ENCODE measurements at places on chromosomes 6 and 20. TPM values are rescaled to one million over a fixed set of nuclear protein-coding genes. Genes with fewer than 3 reads are reported as not detected.

Gene SLC17A2
- total RNA-seq, result not detected

Gene YIPF3
- 106 TPM for total RNA-seq

Gene IGF2R
- 233 TPM for total RNA-seq

Gene ABHD16B
- not detected for total RNA-seq

Gene KCNK16
- not detected for total RNA-seq

Gene PI3
- not detected for total RNA-seq

Gene POPDC3
- total RNA-seq, result 6.7 TPM

Gene FBXO9
- 35.7 TPM for total RNA-seq

Gene TMEM63B
- 42.1 TPM for total RNA-seq

Gene HLA-DRA
- 0.17 TPM for total RNA-seq

Gene SLC26A8
- total RNA-seq, result not detected

Gene TCEA2
- total RNA-seq, result 25.2 TPM

Gene TP53TG5
- total RNA-seq, result under 0.01 TPM

Gene IFT52
- 38.8 TPM for total RNA-seq

Gene IER3
- 43.3 TPM for total RNA-seq

Gene IL17A
- not detected for total RNA-seq

Gene OPN5
- not detected for total RNA-seq

Gene FAM209A
- total RNA-seq, result not detected

Gene SLC35A1
- 27.7 TPM for total RNA-seq

Gene CCDC170
- 0.77 TPM for total RNA-seq

Gene PTCHD4
- 5.8 TPM for total RNA-seq

Gene HRH3
- total RNA-seq, result not detected

Gene C20orf202
- total RNA-seq, result under 0.01 TPM

Gene BPIFB1
- total RNA-seq, result not detected

All from fibroblast of lung (primary cell).